ENCODE measurements at places on chromosomes 4 and X. TPM values are rescaled to one million over a fixed set of nuclear protein-coding genes. Genes with fewer than 3 reads are reported as not detected.

The BMX gene
- total RNA-seq, result under 0.01 TPM

The TMEM144 gene
- 7.3 TPM for total RNA-seq

The PFKFB1 gene
- total RNA-seq, result not detected

The PRAF2 gene
- total RNA-seq, result 15.1 TPM

GRCh38 chr4:74451214-74451661, 6.3 kb downstream of the AREG start:
- DNase-seq, result peak; percentile 61

DNA sequence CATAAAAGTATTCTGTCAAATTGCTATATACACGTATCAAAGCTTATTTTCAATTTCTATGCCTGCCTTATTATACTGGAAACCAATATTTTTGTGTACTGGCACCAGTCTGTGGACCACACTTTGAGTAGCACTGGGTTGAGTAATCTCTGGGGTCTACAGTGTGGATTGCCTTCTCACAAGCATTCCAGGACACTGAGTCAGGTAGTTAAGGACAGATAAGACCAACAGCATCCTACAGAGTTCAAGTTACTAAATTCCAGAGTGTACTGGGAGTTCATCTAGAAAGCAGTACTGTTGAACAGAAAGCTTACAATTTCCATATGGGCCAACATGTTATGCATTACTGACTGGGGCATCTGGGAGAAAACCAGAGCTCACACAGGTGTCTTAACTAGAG, 61.8 kb downstream of the VMA21 start:
- DNase-seq, result peak; percentile 21

DNA sequence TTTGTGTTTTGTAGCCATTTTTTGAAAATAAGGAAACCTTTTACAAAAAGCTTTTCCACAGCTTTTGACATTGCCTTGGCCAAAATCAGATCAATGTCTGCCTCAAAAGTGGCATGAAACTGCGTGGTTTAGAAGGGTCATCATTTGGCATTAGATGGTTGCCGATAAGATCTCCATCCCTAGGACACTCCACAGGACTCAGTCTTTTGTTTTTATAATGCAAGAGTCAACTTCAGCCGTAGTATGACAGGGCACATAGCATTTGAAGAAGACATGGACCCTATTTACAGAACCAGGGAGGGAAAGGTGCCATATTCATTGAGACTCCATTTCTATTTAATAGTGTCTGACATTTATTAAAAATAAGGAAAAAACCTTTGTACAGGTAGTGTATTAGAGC, 1.3 kb downstream of the RTL8A start:
- DNase-seq, result no peak

- DNase-seq, result no peak
Observed at GRCh38 chr4:101178731-101179130, 168.6 kb downstream of the PPP3CA start.

- peak; percentile 54 for DNase-seq
Observed at GRCh38 chr4:17578482-17578891, 1.5 kb downstream of the LAP3 start.

GRCh38 chrX:105299286-105299685, 78.8 kb upstream of the TEX13A start:
- DNase-seq, result no peak

GRCh38 chrX:17743913-17744312, 6.6 kb downstream of the SCML1 start:
- no peak for DNase-seq
